ENCODE measurements at places on chromosomes 7 and 10.

- DNase-seq, result no peak
Observed at GRCh38 chr7:82164813-82165212, 278.8 kb downstream of the CACNA2D1 start.

DNA sequence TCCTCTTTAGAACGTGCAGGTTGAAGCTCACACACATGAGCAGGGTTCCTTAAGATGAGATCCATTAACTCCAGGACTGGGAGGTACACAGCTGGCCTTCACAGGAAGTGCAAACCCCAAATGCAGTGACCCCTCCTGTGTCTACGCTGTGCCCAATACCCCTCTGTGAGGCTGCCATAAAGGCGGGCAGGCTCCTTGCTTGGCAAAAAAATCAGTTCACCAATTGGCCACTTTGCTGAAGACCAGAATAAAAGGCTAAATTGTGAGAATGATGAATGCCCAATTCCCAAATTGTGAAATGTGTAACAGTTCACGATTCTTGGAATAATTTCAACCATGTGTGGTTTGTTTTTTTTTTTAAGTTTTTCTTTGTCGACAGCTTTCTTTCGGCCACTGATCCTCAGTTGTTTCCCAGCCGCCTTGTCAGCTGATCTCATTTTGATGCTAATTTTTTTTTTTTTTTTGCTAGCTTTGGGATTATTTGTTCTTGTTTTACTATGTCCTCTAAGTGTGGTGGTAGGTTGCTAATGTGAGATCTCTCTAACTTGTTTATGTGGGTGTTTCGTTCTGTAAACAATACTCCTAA lies 101.9 kb upstream of the PRSS58 start:
- DNase-seq, result no peak

- DNase-seq, result no peak
Observed at GRCh38 chr7:66100408-66101050, 14.1 kb upstream of the CRCP start.

DNA sequence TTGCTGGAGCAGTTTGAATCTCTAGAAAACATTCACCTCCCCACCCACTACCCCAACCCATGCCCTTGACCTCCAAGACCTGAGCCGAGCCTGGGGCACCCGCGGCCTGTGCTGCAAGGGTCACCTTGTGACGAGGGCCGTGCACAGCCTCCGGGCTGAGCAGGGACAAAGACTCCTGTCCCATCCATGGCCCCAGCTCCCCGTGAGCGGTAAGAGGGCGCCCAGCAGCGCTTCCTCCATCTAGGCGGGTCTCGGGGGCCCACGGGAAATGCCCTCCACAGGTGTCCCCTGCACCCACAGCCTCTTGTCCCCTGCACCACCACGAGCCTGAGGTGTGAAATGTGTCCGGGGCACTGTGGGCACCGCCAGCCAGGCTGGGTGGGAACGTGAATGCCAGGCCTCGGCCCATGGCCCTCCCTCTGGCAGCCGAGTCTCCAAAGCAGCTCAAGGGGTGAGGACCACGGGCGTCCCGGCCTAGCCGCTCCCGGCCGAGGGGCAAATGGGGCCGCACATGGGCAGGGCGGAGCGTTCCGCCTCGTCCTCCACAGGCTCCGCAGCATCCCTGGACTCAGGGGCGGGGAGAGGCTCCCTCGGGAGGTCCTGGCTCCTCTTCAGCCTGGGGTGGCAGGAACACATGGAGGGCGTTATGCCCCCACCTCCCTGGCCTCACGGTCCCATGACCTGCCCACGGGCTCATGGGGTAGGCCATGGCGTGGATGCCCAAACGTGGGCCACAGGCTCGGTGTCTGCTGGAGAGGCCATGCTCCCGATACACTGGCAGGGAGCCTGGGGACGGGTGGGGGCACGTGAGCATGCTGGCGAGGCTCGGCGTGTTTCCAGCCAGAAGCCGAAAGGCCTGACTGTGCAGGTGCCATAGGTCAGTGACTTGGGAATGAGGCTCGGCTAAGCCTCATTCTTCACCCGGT lies 21.1 kb downstream of the DPYSL4 start:
- peak; percentile 72 for DNase-seq

- no peak for DNase-seq
Observed at GRCh38 chr7:157831143-157831905, 494.5 kb downstream of the DNAJB6 start.

DNA sequence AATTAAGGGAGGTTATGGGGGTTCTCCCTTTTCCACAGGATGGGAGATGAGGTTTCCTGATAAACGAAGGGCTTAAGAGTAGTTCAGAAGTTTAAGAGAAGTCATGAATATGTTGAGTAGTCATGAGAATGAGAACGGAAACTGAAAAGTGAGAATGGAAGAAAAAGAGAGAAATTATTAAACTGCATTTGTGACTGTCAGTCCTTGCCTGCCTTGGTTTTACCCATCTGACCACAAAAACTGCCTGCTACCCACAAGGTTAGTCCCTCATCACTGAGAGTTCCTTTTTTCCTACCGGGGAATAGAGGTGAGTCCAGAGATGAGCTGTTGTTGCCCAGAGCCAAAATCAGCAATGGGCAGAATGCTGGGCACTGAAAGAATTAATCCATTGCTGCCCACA lies 174.1 kb upstream of the BET1 start:
- DNase-seq, result no peak

DNA sequence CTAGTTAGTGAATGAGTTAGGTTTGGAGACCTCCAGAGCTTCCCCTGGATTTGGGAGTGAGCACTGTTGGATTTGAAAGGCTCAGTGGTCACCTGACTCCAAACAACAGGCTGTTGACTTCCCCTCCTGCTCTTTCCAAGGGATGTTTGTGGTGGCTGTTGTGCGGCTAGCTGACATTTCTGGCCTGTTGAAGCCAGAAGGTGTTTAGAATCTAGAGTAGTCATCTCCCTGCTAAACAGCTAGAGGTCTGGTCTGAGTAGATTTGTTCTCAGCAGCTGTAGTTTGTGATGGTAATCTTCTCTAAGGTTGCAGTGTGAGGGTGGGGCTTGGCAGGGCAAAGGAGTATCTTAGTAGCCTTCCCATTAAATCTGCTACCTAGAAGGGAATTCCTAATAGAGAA lies 30.1 kb downstream of the BPGM start:
- DNase-seq, result no peak

- DNase-seq, result peak; percentile 74
Observed at GRCh38 chr10:132467464-132468149, 70.0 kb upstream of the INPP5A start.

DNA sequence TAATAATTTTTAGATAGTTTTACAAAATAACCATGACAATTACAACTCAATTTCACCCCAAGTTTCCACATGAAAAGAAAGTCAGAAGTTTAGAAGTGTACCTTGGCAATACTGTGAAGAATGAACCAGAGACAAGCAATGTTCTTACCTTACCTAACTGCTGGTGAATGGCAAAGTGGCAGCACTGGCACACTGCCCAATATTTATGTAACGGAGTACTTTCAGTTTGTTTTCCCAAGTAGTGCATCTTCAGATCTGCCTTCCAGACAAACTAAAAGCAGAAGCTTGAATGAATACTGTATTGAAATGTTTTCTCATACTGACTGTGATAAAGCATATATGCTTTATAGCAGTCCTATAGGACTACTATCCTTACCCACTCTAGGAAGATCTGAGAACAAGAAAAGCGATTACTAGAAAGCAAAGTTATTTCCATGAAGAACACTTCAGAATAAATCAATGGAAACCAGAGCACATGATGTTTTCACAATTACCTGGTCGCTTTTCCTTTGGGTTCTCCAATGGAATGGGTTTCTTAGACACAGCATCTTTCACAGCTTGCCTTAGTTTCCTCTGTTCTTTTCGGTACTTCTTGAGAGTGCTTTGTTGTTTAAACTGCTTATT lies 1.5 kb downstream of the NOC3L start:
- no peak for DNase-seq

DNA sequence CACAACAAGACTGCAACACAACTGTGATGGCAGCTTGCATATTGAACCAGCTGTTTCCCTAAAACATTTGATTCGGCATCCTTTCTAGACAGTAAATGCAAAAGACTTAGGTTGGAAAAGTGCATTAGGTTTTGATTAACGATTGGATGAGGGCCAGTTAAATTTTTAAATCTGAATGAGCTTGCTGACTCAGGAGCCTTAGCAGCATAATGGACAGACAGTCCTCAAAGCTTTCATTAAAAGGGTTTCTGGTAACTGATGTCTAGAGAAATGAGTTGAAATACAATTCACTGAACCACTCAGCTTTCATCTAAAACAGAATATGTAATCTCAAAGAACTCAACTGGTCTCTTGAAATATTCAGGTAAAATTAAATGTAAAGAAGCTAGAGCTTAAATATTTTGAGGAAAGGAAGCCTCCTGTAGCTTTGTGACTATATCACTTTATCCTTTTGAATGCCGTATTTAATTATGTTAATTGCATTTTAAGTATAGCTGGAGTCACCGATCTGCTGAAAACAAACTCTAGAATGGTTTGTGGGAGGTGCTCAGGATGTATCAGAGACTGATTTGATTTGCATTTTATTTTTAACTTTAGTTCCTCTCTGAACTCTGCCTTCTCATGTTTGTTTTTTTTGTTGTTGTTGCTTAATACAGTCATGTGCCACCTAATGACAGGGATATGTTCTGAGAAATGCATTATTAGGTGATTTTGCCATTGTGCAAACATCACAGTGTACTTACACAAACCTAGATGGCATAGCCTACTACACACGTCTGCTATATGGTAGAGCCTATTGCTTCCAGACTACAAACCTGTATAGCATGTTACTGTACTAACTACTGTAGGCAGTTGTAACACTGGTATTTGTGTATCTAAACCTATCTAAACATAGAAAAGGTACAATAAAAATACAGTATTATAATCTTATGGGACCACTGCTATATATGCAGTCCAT lies 29.2 kb upstream of the ATRNL1 start:
- no peak for DNase-seq

- no peak for DNase-seq
Observed at GRCh38 chr7:25584112-25584938, 356.0 kb upstream of the NPVF start.

GRCh38 chr10:32308027-32308603 lies 38.8 kb downstream of the EPC1 start:
- DNase-seq, result no peak

DNA sequence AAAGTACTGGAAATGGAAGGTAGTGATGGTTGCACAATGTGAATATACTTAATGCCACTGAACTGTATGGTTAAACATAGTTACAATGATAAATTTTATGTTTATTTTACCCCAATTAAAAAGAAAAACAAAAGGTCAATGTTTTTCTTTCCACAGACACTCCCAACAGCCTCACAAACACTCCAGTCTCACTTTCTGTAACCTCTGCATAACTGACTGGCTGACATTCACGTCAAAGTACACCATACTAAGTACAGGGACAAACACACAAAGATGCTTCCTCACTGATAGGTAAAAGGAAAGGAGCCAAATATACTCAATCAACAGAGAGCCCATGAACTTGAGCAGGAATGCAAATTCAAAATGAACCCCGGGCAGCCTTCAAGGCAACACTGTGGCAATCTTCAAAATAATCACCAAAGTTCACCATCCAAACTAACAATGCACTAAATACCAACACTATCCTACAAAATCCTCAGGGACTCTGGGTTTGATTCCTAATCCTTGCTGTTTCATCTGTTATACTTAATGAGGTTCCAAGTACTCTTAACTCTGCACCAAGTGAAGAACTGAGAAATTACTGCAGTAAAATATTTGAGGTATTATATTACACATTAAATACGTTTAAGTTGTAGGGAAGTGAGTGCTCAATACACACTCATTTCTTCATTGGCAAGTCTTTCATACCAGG lies 90.8 kb downstream of the ARMH3 start:
- no peak for DNase-seq

- DNase-seq, result no peak
Observed at GRCh38 chr7:4149645-4150044, 532.5 kb upstream of the FOXK1 start.

DNA sequence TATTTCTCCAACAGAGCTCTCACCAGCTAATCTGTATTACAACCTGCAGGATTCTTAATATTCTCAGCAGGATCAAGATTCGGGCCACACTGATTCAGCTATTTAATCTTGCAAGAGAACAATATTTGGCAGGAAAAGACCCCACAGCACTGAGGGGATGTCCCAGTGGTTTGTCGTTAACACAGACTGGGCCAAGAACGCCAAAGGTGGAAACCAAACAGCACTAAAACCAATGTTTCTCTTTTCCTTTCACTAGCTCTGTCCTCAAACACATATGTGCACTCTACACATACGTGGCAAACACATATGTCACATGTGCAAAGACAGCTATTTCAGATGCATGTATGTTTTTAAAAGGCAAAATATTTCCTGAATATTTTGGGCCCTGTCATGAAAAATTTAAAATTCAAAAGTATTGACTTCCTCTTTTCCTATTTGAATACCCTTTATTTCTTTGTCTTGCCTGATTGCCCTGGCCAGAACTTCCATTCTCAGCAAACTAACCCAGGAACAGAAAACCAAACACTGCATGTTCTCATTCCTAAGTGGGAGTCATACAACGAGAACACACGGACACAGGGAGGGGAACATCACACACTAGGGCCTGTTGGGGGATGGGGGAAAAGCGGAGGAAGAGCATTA lies 51.7 kb upstream of the NEBL start:
- DNase-seq, result no peak

DNA sequence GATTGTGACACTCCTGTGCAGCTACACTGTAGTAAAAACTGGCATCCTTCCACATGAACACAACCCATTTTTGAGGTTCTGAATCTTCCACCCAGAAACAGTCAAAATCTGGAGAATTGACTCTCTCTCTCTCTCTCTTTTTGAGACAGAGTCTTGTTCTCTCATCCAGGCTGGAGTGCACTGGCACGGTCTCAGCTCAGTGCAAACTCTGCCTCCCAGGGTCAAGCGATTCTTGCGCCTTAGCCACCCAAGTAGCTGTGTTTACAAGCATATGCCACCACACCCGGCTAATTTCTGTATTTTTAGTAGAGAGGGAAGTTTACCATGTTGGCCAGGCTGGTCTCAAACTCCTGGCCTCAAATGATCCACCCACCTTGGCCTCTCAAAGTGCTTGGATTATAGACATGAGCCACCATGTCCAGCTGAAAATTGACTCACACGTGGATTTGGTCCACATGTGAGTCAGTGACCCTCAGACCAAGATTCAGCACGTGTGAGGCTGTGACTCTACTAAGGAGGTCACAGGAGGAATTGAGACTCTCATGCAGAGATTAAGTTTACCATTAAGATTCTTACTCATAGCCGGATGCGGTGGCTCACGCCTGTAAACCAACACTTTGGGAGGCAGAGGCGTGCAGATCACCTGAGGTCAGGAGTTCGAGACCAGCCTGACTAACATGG lies 12.1 kb upstream of the ZNF107 start:
- no peak for DNase-seq

GRCh38 chr10:31770307-31770902 lies 158.2 kb downstream of the ARHGAP12 start:
- no peak for DNase-seq

GRCh38 chr7:28479507-28479947 lies 67.2 kb downstream of the CREB5 start:
- no peak for DNase-seq
